ENCODE measurements at places on chromosomes 6 and 20. TPM values are rescaled to one million over a fixed set of nuclear protein-coding genes. Genes with fewer than 3 reads are reported as not detected.

Gene NMBR
- not detected for total RNA-seq

Gene CPNE5
- total RNA-seq = 1.2 TPM

Gene KIF6
- not detected for total RNA-seq

GRCh38 chr6:44453146-44453545 is 65.6 kb downstream of the CDC5L start:
- DNase-seq = no peak

- no peak for DNase-seq
Measured at GRCh38 chr20:18031888-18032509, 25.7 kb downstream of the OVOL2 start.

Gene BTN1A1
- total RNA-seq = not detected

Gene IL17A
- total RNA-seq = not detected

GRCh38 chr20:23245553-23246181 is 104.9 kb upstream of the NXT1 start:
- DNase-seq = peak; percentile 50

GRCh38 chr6:18343741-18344140 is 43.4 kb upstream of the RNF144B start:
- DNase-seq = no peak

Gene ENPP4
- total RNA-seq = 7.3 TPM

GRCh38 chr6:98593676-98594075 is 240.7 kb upstream of the POU3F2 start:
- DNase-seq = no peak

Gene PRR18
- not detected for total RNA-seq

DNA sequence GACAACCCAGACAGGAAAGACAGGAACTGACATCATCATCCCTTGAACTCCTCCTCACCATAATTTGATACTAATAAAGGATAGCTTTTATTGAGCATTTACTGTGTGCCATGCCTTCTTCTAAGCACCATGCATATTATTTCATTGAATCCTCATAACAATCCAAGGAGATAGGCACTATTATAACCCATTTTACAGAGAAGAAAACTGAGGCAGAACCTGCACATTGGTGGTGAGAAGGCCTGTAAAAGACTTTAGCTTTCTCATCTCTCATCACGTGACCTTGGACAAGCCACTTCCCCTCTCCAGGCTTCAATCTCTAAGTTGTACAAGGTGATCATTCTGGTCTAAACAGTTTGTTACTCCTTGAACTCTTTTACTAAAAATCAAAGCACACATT is 34.5 kb upstream of the PREX1 start:
- no peak for DNase-seq

Gene DACT2
- not detected for total RNA-seq

- DNase-seq = peak; percentile 42
Measured at GRCh38 chr6:20757761-20758160, 223.5 kb downstream of the CDKAL1 start.

DNA sequence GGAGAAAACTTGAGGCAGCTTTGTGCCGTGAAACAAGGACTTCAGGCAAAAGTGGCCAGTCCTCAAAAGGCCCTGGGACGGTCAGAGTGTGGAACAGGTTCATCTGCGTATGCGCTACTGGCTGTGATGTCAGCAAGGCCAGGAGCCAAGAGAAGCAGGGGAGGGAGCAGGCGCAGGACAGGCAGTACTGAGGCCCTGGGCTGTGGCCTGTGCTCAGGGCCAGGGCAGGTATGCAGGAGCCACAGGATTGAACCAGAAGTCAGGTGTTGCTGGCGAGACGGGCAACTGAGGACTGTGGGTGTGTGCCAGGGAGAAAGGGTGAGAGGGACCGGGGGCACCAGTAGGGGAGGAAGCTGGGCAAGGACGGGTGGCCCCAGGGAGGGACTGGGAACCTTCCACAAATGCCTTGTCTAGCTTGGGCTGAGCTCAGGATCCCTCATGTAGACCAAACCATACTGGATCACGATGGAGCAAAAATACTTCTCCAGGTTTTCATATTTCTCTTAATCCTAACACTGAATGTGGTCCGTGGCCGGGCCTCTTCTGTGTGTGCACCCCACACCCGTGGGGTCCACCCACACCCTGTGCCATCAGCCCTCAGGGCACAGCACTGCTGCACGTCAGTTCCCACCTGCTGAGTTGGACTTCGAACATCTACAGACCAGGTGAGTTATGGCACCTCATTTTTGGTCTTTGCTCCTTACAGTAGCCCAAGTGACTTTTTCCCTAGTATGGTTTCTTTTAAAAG is 46.9 kb downstream of the GINS1 start:
- no peak for DNase-seq

GRCh38 chr6:3820563-3820962 is 28.6 kb upstream of the FAM50B start:
- DNase-seq = no peak

GRCh38 chr6:71250099-71250602 is 38.5 kb upstream of the OGFRL1 start:
- peak; percentile 62 for DNase-seq

DNA sequence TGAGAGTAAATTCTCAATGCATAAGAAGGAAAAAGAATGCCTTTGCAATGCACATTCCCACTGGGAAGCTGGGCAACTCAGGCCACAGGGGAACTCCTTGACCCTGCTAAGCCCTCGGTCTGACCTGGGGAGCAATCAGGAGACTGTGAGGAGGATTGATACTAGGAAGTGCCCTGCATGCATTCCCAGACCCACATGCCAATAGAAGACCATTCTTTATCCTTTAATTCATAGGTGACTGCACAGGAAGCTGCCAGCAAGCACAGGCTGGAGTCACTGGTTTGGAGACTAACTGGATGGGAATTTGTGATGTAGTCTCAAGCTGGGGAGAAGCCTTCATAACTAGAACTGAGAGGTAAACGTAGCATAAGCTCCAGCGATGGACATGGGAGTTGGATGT is 1012.7 kb downstream of the EYS start:
- no peak for DNase-seq

Gene DZANK1
- 0.32 TPM for total RNA-seq

DNA sequence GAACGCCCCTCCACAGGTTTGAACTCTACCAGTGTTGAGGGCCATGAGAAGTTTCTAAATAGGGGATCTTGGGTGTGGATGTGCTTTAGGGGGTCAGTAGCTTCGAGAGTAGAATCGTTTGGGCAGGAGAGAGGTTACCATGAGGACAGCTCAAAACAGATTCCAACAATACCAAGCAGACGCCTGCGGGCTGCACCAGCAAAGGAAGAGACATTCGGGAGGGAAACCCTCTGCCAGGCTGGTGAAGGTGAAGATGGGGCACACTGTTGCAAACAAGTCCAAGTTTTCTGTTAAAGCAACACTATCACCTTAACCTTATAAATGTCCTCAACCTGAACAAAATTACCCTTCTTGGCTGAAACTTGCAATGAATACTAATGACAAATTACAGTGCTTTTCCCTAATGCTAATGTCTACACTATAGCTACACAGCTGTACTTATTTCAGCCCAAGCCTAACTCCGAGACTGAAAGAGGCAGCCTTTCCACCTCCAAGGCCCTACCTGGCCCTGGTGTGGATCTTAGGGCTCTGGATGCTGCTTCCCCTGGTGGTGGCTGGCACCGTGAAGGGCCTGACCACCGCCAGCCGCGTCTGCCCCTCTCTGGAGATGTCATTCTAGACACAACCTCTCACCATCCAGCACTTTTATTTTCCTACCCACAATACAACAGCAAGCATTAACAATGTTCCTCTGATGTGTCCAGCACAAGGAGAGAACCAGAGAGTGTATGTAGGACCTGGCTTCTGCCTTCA is 80.1 kb downstream of the DLL1 start:
- DNase-seq = no peak

- DNase-seq = no peak
Measured at GRCh38 chr20:9367746-9368145, 146.6 kb upstream of the LAMP5 start.

- peak; percentile 58 for DNase-seq
Measured at GRCh38 chr20:53592992-53593465, 610 bp downstream of the ZNF217 start.

Gene POU5F1
- 2.5 TPM for total RNA-seq

DNA sequence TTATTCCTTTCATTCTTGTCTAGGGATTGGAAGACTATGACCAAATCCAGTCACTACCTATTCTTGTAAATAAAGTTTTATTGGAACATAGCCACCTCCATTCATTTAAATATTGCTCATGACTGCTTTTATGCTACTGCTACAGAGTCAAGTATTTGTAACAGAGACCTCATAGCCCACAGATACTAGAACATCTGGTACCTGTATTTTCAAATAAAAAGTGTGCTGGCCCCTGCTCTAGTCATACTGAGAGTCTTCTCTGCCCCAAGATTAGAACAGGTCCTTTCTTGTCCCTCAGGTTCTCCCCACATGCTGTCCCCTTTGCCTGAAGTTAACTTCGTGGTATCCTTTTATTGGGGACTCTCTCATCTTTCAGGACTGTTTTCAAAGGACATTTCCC is 422.3 kb downstream of the CBLN4 start:
- DNase-seq = no peak

- DNase-seq = peak; percentile 67
Measured at GRCh38 chr6:8219352-8219943, 117.1 kb upstream of the EEF1E1 start.

- no peak for DNase-seq
Measured at GRCh38 chr6:80437221-80437620, 330.8 kb downstream of the BCKDHB start.

GRCh38 chr6:153172815-153173214 is 41.7 kb upstream of the RGS17 start:
- no peak for DNase-seq

Gene NOTCH4
- total RNA-seq = 0.53 TPM

Gene UCKL1
- total RNA-seq = 19.9 TPM

Gene LTB
- total RNA-seq = 0.40 TPM

- peak; percentile 85 for DNase-seq
Measured at GRCh38 chr6:53300656-53301551, 47.8 kb downstream of the ELOVL5 start.

Gene CFAP61
- 2.1 TPM for total RNA-seq

Gene OLIG3
- not detected for total RNA-seq

Gene NR2E1
- not detected for total RNA-seq

- DNase-seq = no peak
Measured at GRCh38 chr6:63537959-63538300, 34.4 kb upstream of the LOC128125822 start.

- no peak for DNase-seq
Measured at GRCh38 chr6:122622479-122622878, 12.3 kb downstream of the PKIB start.

DNA sequence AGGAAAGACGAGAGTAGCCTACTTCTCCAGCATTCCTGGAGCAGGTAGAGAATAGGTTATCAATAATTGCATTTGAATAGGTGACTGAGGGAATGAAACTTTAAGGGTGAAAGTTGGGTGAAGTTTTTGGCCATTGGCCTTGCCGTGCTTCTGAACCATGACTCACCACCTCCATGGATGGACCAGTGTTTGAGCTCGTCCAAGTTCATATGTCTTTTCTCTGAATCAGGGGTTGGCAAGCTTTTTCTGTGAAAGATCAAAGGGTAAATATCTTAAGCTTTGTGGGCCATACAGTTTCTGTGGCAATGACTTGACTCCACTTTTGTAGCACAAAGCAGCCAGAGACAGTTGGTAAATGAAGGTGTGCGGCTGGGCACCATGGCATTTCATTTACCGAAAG is 31.8 kb downstream of the SNRNP48 start:
- DNase-seq = no peak

DNA sequence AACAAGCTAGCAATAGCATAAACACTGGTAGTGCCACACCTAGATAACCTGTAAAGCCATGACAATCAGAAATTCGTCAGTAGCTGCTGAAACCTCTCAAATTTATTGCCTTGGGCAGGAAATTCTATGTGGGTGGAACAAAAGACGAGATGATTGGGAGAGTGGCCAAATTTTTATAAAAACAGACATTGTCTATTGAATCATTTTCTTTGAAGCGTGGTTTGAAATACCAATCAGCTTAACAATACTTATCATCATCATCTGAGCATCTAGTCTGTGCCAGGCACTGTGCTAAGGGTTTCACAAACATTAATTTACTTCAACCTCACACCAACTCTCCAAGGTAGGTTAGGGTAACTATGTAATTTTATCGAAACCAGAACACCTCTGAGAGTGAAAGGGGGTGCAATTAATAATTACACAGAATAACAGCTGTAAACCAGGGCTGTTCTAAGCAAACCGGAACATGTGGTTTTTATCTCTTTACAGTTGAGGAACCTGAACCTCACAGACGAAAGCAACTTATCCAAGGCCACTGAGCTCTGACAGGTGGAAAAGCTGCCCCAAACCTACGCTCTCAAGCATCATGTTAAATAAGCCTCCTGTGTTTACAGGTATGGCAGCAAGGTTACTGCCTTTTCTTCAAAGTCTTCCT is 43.4 kb downstream of the NHSL1 start:
- peak; percentile 6 for DNase-seq

DNA sequence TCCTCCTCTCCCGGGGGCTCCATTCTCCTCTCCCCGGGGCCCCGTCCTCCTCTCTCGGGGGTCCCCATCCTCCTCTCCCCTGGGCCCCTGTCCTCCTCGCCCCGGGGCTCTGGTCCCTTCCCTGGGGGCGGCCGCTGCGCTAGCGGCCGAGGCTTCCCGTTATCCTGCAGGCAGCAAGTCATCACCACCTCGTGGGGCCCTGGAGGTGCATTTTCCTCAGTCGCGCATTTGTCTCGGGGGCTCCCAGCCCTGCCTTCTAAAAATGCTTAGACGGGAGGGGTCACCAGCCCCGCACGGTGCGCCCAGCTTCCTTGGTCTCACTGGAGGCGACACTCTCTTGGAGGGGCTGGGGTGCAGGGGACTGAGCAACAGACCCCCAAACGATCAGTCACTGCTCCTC is 216.5 kb downstream of the QKI start:
- no peak for DNase-seq

DNA sequence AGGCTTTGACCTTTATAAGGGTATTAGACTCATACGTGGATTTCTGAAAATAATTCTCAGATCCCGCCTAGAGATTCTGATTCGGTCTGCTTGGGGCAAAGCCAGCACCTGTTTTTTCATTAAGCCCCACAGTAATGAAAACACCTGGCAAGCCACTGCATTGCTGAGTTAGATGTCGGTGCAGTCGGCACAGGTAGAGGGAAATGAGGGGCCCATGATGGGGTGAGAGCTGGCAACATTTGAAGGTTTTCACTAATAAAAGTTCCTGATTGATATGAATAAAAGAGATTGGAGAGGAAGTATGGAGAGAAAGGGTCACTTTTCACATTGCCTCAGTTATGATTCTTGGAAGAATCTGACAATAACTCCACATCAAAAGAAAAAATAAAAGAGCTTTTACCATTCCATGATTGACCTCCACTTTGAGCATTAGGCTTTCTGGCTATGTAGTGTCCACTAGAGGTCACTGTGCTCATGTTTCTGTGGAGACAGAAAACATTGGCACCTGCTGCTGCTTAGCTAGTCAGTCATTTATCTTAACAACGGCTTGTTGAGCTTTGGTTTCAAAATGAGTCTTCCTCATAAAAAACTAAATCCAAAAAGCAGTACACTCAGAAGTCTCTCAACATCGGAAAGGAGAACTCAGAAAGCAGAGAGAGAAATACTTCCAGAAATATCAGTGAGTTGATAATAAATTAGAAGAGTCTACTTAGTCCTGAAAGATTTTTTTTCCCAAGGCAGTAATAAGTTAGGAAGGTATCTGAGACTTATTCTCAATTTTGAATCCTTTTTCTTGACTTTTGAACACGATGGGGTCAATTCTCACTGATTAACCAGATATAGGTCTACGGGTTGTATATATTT is 53.3 kb upstream of the KLHL31 start:
- DNase-seq = peak; percentile 83
